ENCODE measurements at places on chromosomes 2 and 18.

DNA sequence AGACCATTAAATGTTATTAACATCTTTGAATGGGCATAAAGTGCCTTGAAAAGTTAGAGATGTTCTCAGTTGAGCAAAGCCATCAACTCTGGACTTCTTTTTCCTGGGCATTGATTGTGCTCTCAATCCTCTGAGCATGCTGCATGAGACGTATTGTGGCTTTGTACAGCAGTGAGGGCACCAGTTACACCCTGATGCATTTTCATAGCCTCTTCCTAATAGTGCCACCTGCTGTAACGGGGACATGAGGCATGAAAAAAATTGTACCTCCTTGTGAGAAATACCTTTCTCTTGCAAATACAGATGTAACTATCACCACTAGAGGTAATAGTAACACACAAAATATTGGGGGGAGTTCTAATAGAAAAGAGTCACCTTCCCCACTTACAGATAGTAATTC, 697.5 kb downstream of the TMEM182 start:
- DNase-seq = no peak

- DNase-seq = no peak
Observed at GRCh38 chr2:27844821-27845255, 45.3 kb downstream of the RBKS start.

DNA sequence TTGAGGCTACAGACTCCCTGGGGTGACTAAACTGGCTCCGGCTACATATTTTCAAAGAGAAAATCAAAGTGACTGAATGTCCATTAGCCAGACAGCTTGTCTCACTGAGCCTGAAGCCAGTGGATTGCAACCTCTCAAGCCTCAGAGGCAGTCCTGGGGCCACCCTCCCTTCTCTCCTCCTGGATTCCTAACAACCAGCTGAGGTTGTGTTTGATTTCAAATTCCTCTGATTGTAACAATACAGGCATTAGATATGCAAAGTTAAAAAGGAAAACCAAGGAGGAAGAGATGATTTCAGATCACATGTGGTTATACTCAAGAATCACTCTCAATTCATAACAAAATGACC, 101.0 kb upstream of the LMAN1 start:
- no peak for DNase-seq

DNA sequence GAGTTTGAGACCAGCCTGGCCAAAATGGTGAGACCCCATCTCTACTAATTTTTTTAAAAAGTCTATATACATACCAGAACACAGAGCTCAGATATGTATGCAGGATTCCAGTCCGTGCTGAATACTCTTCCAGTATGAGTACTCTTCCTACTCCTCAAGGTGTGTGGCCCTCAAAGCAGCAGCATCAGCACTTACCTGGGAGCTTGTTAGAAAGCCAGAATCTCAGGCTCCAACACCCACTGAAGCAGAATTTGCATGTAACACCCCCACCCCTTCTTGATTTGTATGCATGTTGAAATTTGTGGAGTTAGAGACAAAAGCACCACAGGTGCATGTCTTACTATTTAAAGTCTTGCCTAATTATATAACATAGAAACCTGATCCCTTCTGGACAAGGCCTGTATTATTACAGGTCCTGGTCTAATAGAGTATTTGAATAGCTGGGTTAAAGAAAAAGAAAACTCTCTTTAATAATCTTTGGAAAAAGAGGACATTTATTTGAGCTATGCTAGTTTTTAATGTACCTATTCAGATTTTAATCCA, 50.3 kb upstream of the NFE2L2 start:
- no peak for DNase-seq

GRCh38 chr18:3216987-3217386, 2.8 kb downstream of the MYOM1 start:
- no peak for DNase-seq

- no peak for DNase-seq
Observed at GRCh38 chr2:119293254-119293653, 69.6 kb downstream of the STEAP3 start.

- no peak for DNase-seq
Observed at GRCh38 chr18:9849407-9850283, 36.1 kb upstream of the TXNDC2 start.

GRCh38 chr2:48328942-48329723, 200.8 kb upstream of the STON1 start:
- no peak for DNase-seq

DNA sequence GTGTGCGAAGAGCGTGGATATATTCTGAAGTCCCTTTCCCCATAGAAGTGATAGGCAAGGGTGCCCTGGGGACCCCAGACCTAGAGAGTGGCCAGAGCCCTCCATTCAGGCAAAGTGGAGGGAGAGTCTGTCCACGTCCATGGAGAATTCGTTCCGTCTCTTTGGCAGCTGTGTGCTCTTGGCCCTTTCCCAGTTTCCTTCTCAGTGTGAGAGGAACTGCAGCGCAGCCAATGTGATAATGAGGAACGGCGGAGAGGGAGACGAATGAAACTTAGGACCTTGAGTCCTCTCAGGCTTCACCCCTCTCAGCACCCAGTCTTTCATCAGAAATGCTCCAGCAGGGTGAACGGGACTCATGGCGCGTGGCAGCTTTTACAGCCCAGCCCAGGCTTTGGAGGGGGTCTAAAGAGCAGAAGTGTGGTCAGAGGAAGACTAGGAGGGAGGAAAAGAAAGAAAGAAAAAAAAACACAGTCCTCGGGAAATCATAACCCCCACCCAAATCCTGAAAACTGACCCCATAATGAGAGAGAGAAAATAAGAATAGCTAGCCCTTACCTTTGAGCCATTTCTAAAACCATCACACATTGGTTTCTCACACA, 95.0 kb upstream of the RIOK3 start:
- no peak for DNase-seq

- DNase-seq = no peak
Observed at GRCh38 chr2:190843890-190844699, 36.5 kb upstream of the GLS start.

DNA sequence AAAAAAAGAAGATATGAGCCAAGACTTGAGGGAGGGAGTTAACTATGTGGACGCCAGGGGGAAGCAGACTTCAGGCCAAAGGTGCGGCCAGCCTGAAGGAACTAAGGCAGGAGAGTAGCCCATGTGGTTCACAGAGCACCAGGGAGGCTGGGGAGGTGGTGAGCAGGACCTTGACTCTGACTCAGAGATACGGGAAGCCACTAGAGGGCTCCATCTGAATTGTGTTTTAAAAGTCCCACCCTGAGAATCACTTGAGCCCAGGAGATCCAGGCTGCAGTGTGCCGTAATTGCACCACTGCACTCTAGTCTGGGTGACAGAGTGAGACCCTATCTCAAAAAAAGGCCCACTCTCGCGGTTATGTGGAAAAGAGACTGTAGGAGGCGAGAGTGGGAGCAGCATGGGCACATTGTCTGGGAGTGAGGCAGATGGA, 12.3 kb downstream of the CEP192 start:
- no peak for DNase-seq

DNA sequence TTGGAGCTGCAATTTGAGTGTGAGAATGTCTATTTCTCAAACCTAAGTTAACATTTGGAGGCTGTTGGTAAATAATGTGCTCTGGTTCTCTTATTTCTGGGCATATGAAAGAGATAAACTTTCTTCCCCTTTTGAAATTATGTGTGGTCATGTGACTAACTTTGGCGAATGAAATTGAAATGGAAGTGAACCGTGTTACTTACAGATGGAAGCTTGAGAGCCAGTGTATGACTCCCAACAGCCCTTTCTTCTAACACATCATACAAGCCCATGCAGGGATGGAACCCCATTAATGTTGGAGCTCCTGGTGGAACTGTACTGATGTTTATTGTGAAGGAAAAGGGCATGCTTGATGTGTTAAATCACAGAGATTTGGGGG, 725.8 kb downstream of the TSN start:
- no peak for DNase-seq

DNA sequence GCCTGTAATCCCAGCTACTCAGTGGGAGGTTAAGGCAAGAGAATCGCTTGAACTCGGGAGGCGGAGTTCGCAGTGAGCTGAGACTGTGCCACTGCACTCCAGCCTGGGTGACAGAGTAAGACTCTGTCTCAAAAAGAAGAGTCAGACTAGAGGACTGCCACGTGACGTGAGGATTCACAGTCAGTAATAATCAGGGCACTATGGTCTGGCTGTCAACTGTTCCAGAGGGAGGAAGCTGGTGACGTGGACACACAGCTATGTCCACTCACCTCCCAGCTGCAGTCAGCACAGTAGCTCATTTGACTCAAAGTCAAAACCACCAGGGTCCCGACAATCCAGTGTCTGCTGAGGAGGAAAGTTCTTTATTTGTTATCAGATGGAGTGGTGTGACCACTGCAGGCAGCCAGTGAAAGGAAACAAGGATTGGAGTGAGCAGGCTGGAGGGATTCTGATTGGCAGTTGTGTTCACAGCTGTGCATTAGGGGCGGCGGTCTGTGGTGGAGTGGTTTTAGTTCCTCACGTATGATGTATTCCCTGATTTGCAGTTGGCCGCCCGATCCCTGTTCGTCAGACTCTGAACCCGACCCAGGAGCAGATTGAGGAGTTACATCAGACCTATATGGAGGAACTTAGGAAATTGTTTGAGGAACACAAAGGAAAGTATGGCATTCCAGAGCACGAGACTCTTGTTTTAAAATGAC, 37.9 kb downstream of the MOGAT1 start:
- DNase-seq = peak; percentile 39

DNA sequence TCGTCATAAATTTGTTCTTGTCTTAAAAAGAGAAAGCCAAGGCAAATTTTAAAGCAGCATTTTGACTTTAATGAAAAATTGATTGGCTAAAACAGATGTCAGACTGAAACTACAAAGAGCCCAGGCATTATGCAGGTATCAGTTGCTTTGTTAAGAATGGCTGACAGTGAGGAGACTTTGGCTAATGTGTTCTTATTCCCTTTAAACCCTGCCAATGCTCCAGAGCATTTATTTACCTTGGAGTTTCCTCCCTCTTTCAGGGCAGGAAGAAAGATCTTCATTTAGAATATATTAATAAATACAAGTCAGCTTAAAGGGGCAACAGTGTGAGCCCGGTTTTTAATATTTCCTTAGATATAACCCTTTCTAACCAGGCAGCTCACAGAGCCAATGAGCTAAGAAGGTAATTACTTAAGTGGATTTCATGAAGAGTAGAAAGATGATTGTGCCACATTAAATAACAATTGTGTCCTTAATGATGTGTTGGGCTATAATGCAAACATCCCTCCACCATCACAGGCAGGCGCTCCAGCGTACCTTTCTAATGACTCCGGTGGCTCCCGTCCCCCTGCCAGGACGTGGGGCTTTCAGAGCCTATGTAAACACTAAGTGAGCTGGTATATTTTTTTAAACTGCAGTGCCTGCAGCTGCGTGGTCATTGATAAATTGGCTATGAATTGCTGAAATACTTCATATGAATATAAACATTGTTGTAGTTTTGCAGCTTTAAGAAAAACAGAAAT, 349.4 kb upstream of the POU3F3 start:
- DNase-seq = no peak

- DNase-seq = no peak
Observed at GRCh38 chr18:45402485-45403056, 212.7 kb upstream of the SLC14A2 start.

DNA sequence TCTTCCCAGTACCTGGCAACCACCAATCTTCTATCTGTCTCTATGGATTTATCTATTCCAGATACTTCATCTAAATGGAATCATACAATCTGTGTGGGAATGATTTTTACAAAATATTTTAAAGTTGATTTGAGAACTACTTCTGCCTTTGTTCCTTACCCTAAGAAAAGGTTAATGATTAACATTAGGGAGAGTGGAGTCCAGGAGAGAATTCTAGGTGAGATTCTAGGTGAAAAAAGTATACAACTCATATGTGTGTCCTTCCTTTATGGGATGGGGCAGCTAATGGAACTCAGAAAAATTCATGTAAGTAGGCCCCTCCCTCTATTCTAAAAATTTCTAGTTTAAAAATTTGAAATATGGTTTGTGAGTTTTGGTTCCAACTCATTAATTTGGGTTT, 35.9 kb upstream of the WDSUB1 start:
- DNase-seq = no peak

- peak; percentile 50 for DNase-seq
Observed at GRCh38 chr2:64311948-64312621, 141.9 kb upstream of the LGALSL start.

GRCh38 chr2:185012643-185013042, 414.3 kb downstream of the ZNF804A start:
- no peak for DNase-seq

- DNase-seq = no peak
Observed at GRCh38 chr2:20617081-20617575, 33.8 kb downstream of the HS1BP3 start.

Measured in amygdala (tissue), 56 donors.